Nucleus accumbens (tissue), 56 donors: ENCODE measurements at places on chromosomes 1 and 21.

DNA sequence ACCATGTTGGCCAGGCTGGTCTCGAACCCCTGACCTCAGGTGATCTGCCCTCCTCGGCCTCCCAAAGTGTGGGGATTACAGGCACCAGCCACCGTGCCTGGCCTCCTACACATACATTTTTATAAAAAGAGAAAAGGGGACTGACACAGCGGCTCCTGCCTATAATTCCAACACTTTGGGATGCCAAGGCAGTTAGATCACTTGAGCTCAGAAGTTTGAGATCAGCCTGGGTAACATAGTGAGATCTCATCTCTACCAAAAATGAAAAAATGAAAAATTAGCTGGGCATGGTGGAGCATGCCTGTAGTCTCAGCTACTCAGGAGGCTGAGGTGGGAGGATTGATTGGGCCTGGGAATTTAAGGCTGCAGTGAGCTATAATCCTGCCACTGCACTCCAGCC, 23.4 kb downstream of the ZNF281 start:
- no peak for DNase-seq

DNA sequence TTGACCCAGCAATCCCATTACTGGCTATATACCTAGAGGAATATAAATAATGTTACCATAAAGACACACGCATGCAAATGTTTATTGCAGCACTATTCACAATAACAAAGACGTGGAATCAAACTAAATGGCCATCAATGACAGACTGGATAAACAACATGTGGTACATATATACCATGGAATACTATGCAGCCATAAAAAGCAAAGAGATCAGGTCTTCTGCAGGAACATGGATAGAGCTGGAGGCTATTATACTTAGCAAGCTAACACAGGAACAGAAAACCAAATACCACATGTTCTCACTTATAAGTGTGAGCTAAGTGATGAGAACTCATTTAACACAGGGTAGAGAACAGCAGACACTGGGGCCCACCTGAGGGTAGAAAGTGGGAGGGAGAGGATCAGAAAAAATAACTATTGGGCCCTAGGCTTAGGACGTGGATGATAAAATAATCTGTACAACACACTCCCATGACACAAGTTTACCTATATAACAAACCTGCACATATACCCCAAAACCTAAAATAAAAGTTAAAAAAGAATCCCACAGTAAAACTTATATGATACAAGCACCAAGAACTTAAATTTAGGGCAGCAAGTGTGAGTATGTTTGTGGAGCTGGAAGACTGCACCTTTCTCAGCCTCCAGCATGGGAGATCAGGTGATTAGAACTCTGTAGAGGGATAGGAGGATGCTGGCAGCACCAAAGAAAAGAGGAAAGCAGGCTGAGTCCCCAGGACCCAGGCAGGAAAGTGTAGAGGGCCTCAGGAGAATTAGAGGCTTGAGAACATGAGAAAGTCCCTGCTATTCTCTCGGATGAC, 320.8 kb upstream of the USP24 start:
- DNase-seq: no peak

DNA sequence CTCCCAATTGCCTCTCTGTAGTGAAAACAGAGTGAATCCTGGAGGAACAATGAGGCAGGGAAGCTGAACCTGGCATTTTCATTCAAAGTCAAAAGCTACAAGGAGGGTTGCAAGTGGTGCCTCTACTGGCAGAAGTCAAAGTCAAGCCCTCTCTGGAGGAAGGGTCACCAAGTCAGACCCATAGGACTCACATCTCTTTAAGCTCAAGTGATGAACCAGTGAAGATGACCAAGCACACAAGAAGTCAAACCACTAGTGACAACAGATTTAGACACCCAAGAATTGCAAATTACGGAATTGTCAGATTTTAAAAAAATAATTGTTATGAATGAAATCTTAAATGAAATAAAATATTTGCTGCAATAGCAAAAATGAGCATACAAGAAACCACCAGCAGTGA, 81.1 kb upstream of the ATP1B1 start:
- DNase-seq: no peak

DNA sequence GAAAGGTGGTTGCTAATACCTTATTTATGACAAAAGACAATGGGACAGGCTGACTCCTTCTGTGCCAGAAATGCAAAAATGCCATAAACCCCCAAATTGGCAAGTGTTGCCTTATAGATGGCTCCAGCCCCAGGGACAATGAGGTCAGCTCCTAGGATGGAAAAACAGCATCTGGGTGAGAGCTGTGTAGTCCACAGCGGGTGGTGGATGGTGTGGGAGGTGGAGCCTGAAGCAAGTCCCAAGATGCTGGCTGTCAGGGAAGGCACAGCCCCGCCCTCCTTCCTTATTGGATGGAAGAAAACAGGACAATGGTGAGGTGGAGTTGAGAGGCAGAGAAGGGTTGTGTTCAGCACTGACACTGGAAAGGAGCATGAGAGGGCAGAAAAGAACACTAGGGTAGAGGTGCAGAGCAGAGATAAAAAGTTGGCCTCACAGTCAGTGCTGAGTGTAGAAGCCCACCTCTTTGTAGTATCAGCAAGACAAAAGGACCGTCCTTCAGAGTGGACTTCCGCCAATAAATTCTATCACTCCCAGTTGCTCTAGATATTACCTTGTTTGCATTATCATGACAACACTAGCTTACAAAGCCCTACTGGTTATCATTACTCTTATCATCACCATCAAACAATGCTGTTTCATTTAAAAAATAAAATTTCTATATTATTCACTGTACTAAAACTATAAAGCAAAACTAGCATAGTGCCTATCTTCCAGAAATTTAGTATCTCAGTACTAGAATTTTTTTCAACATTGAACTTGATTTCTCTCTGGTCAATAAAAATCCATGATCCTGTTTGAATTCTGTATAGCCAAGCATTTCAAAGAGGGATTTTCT, 3.7 kb upstream of the SDE2 start:
- DNase-seq: no peak

DNA sequence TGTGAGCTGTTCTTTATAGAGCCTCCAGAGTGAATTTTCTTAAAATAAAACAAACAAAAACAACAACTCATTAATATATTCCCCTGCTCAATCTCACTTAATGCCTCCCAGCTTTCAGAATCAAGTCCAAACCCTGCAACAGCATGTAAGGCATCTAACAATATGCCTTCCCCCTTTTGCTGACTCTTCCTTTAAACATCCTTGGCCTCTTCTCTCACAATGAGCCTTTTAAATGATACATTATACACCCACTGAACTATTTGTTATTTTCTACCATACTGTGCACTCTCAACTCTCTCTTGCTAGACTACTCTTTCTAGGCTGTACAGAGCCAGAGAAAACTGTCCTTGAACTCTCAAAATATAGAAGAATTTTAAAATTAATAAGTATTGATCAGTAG, 115.2 kb upstream of the SNX7 start:
- no peak for DNase-seq

DNA sequence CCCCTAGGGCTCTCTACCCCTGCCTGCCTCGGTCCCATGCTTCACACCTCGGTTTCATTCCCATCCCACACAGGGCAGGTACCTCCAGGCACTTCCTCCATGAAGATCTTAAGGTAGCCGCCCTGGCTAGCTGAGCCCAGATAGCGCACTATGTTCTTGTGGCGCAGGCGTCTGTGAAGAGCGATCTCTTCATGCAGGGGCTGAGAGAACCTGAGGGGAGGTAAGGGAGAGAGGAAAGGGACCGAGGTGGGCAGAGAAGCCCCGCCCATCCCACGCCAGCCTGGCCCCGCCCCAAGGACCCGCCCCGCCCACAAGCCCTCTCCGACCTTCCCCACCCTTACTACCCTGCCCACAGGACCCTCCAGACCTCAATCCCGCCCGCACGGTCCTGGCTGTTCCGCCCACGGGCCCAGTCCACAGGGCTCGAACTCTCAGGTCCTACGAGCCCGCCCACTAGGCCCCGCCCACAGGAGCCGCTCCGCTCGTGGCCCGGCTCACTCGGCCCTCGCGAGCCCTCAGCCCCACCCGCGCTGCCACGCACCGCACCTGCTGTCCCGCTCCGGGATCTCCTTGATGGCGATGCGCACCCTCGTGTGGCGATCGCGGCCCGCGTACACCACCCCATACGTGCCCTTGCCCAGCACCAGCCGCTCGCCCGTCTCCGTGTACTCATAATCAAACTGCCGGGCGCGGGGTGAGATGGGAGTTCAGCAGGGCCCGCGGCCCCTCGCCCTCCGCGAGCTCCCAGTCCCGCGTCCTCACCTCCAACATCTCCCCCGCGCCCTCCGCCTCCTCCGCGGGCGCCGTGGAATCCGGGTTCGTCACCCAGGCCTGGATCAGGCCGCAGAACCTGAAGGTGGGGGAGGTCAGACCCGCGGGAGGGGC, 6.4 kb downstream of the MAP3K6 start:
- DNase-seq: no peak
